ENCODE measurements at places on chromosomes 2 and 18.

DNA sequence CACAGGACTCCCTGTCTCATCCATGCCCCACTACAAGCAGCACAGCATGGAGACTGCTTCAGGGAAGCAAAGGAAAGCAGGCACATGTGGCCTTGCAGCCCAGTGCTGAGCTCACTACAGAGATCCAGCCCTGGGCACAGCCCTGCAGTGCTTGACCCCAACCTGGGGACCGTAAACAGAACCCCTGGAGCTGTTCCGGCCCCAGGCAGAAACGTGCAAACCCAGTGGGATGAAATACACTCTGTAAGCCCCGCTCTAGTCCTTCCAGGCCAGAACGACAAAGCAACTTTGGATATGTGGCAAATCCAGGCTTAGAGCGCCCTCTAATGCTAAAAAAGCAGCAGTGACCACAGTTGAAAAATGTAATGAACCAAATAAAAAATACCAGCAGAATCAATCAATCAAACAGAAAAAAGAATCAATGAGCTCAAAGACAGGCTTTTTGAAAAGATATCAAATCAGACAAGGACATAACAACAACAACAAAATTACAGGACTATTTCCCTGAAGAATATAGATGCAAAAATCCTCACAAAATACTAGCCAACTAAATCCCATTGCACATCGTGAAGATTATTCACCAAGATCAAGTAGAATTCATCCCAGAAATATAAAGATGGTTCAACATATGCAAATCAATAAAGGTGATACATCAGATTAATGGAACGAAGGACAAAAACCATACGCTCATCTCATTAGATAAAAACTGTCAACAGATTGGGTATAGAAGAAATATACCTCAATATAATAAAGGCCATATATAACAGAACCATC is 45.6 kb downstream of the ZNF519 start:
- no peak for DNase-seq

DNA sequence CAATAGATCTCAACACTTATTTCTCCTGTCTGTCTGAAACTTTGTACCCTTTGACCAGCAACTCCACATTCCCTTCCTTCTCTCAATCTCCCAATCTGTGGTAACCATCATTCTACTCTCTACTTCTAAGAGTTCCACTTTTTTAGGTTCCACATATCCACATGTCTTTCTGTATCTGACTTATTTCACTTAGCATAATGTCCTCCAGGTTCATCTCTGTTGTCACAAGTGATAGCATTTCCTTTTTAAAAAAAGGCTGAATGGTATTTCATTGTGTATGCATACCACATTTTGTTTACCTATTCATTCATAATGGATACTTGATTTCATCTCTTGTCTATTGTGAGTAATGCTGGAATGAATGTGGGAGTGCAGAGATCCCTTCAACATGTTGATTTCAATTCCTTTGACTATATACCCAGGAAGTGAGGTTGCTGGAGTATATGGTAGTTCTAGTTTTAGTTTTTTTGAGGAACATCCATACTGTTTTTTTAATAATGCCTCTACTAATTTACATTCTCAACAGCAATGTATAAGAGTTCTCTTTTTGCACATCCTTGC is 18.8 kb upstream of the MMADHC start:
- DNase-seq, result no peak

GRCh38 chr2:148640767-148641166 is 3.8 kb upstream of the EPC2 start:
- no peak for DNase-seq

DNA sequence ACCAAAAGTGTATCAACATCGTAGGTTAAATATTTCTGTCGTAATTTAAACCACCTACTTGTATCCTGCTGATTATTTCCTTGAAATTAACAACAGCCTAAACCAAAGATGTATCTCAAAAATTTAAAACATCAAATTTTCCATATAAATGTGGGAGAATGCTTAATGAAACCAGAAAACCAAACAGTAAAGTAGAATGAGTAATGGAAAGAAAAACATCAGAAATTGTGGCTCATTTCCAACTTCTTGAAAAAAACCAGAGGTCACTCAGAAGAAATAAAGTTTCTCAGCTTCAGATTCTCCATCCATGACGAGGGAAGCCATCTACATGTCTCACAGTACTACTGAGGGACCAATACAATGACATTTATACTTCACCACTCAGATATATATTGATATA is 296.5 kb downstream of the NOL4 start:
- DNase-seq, result no peak

DNA sequence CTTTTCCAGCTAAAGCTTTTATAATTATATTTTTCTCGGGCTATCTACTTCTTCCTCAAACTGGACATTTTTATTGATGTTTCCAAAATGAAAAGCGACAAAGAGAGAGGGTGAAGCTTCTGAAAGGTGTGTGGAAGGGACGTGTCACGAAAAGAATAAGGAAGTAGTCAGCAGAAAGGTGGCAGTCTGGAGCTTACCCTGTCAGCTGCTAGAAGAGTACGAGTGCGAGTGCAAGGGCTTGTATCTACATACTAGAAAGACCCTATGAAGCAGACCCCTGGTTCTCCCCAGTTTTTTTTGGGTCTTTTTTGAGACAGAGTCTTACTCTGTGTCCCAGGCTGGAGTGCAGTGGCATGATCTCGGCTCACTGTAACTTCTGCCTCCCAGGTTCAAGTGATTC is 14.6 kb downstream of the FHL2 start:
- no peak for DNase-seq
